ENCODE measurements at places on chromosomes 3 and 15.

DNA sequence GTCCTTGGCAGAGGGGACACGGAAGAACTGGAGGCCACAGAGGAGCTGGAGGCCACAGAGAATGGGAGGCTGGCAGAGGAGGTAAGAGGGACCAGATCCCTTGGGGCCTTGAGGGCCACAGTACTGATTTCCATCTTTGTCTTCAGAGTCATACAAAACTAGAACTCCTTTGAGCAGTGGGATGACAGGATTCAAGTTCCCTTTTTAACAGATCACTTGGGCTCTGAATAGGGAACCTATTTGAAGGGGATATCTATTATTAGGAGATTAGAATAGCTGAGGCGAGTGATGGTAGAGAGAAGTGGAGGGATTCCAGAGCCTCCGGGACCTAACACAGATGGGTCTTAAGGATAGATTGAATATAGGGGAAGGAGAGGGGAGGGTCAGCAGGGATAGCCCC is 55.7 kb downstream of the OXNAD1 start:
- no peak for DNase-seq

DNA sequence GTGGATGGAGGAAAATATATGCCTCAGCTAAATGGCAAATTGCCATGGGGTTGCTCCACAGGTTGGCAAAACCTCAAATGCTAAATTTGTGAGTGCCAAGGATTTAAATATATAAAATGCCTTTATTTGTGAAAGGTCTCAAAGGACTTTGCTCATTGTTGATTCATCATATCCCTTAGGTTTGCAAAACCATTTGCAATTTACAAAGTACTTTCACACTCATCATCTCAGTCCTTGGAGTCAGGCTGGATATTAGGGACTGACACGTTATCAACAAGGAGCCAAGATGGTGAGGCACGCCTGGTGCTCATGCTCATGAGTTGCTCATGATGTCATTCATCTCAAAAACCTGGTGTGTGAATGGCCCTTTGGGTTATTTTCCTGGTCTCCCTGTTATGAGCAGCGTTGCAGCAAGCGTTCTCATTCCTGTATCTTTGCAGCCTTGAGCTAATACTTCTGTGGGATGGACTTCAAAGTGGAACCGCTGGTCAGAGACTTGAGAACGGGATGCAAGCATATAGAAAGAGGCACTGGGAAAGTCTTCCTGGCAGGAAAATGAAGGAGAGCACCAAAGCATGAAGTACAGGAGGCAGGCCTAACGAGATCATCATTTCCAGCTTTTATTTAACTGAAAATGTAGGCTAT is 66.0 kb downstream of the MYO1E start:
- no peak for DNase-seq

DNA sequence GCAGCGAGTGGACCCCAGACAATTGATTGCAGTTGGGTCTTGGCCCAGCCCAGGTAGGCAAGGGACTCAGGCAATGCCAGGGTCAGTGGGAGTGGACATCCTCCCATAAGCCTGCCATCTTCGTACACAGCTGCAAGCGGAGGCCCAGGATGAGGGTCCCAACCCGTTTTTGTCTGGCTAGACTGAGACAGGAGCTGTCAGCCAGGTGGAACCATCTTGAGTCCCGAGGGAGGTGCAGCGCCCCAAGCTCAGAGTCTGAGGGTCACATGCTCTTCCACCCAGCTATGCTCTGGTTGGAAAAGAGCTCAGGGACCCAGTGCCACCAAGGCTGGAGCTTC is 22.6 kb upstream of the IP6K2 start:
- DNase-seq = no peak

GRCh38 chr15:92524161-92524560 is 130.5 kb downstream of the ST8SIA2 start:
- DNase-seq = no peak

GRCh38 chr3:78737988-78738387 is 1029.8 kb downstream of the ROBO1 start:
- no peak for DNase-seq

- no peak for DNase-seq
These were observed 288.6 kb downstream of the FOXP1 start for GRCh38 chr3:71294919-71295318.

- no peak for DNase-seq
These were observed 318.4 kb upstream of the TRIM42 start for GRCh38 chr3:140359233-140359995.

DNA sequence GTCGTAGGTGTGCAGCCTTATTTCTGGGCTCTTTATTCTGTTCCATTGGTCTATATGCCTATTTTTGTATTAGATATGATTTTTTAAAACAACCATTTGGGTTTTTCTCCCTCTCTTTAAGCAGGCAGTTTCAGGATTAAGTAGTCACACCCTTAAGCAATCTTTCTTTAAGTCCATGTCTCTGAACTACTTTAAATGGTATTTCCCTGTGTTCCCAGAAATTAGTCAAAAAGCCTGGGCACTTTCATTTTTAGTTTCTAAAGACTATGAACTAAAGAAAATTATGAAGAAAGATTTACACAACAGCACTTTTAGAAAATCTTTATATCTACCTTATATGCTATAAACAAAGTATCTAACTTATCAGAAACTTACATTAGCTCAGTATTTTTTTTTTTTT is 110.3 kb downstream of the FAIM start:
- no peak for DNase-seq

DNA sequence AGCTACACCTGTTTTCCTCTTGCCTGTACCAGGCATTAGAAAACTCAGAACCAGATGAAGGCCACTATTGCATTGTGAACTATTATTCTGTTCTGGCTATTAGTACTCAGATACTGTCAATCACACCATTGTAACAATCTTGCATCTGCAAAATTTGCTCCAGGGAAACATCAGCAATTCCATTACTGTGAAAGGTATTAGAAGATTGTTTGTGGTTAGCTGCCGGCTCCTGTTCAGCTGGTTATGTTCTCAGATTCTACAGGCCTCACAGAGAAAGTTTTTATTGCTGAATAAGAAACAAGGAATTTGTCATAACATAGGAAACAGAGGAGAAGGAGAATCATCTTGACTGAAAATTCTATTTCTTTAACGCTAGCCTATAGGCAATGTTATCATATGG is 179.9 kb downstream of the PLOD2 start:
- no peak for DNase-seq

DNA sequence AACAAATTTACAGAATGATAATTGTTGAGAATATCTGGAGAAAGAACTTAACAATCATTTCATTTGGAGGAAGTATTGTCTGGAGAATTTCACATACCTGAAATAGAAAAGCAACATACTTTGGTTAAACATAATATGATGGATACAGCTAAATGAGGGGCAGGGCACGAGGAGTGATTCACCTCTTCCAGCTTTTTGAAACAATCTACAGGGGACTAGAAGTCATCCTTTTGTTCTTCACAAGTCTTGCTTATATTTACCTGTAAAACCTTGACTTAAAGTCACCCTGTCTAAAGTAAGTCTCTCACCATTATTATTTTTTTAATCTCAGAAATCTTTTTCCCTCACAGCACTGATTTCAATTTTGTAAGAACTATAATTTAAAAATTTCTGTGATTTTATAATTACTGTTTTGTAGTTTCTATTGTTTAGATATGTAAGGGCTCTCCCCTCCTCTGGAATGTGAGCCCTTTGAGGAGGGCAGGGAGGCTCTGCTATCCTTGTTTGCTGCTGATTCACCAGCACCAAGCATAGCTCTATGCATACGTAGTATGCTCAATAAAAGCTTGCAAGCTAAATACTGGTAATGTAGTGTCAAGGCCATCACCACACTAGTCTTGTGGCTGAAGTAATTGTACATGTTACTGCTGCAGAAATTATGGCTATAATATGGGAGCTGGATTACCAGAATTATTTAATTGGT is 193.9 kb upstream of the THRB start:
- no peak for DNase-seq

DNA sequence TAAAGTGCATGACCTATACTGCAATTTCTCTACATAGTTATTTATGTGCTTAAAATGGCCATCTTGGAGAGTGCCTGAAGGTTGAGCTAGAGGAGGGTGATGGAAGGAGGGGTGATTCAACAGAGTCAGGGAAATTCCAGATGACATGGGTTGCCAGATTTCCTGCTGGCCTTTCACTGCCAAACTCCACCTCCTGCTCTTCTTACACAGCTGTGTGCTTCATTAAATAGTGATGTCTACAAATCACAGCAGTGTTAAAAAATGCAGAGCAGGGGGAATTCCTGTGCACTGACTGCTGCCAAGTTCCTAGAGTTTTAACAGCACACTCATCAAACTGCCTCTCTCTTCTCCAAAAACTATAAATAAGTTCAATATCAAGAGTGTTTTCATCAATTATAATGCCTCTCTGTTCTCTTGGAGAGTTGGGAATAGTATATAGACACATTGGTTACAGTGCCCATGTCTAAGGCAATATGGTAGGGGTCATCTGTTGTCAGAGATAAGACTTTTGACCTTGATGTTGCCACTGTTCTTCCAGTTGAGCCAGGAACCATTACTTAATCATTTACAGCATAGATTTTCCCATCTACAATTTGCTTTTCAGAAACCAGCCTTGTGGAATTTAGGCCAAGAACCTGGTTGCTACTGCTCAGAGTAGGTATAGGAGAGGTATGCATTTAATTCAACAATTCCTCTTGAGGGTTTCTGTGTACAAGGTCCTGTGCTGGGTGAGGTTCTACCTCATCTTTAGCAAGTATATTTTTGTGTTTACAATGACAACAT is 79.6 kb downstream of the TP63 start:
- peak; percentile 41 for DNase-seq

- no peak for DNase-seq
These were observed 138.5 kb downstream of the NECTIN3 start for GRCh38 chr3:111210003-111210711.

- no peak for DNase-seq
These were observed 91.7 kb upstream of the MBNL1 start for GRCh38 chr3:152176998-152177397.

DNA sequence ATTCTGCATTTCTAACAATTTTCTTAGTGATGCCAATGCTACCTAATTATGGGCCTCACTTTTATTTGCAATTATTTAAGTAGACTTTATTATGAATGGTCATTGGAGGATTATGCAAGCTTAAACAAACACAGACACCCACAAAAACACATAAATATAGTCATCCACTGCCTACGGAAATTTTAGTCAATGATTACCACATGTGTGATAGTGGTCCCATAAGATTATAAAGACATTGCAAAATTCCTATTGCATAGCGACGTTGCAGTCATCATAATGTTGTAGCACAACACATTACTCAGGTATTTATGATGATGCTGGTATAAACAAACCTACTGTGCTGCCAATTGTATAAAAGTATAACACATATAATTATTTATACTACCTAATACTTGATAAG is 247.8 kb upstream of the ALCAM start:
- DNase-seq = no peak
